ENCODE measurements at places on chromosomes 5 and 9.

DNA sequence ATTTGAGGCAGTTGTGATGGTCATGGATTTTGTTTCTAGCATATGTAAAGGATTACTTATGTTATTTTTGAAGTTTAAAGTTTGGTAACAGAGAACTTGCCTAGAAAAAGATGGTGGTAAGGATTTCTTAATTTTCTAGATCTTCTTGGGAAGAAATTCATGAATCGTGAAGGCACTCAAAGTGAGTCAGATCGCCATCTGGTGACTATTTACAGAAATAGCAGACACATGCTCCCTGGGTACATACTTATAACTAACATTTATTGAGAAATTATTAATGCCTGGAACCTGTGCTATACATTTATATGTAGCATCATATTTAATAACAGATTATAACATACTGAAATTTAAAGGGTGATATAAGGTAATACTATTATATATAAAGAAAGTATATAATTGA, 299.7 kb downstream of the IZUMO3 start:
- H3K27me3 ChIP-seq: no peaks in the 10 kb centered on the region
- no peak overlapping the region for H3K27ac ChIP-seq
- no peaks in the 10 kb centered on the region for H3K4me1 ChIP-seq
- peak; percentile 1 for DNase-seq
- no peak overlapping the region for H3K4me3 ChIP-seq

DNA sequence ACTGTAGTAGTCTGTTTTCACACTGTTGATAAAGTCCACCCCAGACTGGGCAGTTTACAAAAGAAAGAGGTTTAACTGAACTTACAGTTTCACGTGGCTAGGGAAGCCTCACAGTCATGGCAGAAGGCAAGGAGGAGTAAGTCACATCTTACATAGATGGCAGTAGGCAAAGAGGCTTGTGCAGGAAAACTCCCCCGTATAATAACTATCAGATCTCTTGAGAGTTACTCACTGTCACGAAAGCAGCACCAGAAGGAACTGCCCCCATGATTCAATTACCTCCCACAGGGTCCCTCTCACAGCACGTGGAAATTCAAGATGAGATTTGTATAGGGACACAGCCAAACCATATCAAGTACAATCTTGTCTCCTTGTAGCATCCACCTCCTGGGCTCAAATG, 21.1 kb downstream of the PARP8 start:
- no peaks in the 10 kb centered on the region for H3K27me3 ChIP-seq
- no peak overlapping the region for H3K27ac ChIP-seq
- H3K36me3 ChIP-seq: no peaks in the 10 kb centered on the region
- H3K4me1 ChIP-seq: no peaks in the 10 kb centered on the region
- DNase-seq: no peak

GRCh38 chr5:65902104-65902503, 24.3 kb upstream of the ERBIN start:
- no peak overlapping the region for H3K4me3 ChIP-seq
- no peaks in the 10 kb centered on the region for H3K36me3 ChIP-seq
- no peak overlapping the region for H3K27ac ChIP-seq
- DNase-seq: peak; percentile 57

GRCh38 chr9:99411479-99412115, 189.5 kb downstream of the SEC61B start:
- no peak for DNase-seq
- H3K27ac ChIP-seq: no peak overlapping the region
- no peaks in the 10 kb centered on the region for H3K36me3 ChIP-seq
- H3K4me3 ChIP-seq: no peak overlapping the region
- H3K4me1 ChIP-seq: no peaks in the 10 kb centered on the region
- H3K27me3 ChIP-seq: no peaks in the 10 kb centered on the region

DNA sequence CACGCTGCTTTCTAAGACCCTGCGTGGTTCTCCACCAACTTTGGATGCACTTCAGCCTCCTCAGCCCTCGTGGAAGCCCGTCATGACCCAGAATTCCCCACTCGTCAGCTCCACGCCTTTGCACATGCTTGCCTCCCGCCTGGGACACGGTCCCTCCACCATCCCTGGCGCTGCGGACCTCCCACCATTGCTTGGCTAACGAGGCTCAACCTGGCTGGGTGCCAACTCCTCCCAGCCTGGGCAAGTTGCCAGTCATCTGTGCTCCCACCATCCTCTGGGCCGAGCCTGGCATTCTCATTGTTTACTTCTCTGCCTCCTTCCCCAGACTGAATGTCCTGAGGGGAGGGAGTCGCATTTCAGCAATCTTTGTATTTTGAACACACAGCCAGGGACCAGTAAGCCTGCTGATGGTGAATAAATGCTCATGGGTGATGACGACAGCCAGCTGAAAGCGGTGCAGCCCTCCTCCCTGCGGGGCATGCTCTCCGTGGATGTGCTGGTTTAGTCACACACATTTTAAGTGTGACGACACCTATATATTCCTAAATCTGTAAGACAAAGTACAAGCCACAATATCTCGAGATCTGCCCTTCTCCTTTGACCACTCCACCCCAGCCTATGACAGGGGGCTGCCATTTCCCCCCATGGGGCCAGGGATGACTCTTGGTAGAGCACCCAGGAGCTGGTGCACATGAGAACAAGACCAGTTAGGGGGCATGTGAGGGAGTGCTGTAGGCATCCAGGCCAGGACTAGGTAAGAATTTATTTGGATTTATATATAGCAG, 37.6 kb downstream of the ANKRD33B start:
- no peaks in the 10 kb centered on the region for H3K27me3 ChIP-seq
- H3K4me1 ChIP-seq: peaks cover 7% of the 10 kb centered on the region
- peak; percentile 88 for DNase-seq
